HT1080 (cell line): ENCODE measurements at places on chromosomes 1 and 21. TPM values are rescaled to one million over a fixed set of nuclear protein-coding genes. Genes with fewer than 3 reads are reported as not detected.

Gene TRIM45
- 2.0 and 3.7 TPM in 2 replicates for total RNA-seq

Gene ADGRB2
- 10.8 and 14.1 TPM in 2 replicates for total RNA-seq

Gene ADAMTS4
- total RNA-seq, result not detected in 2 replicates

Gene TAGLN2
- 655 and 859 TPM in 2 replicates for total RNA-seq

Gene MRPS15
- 108 and 130 TPM in 2 replicates for total RNA-seq

Gene JTB
- 174 and 189 TPM in 2 replicates for total RNA-seq
